Stimulated activated CD4-positive, alpha-beta T cell treated with anti-CD3 and anti-CD28 coated beads, Interleukin-1b, Interleukin-23, amount 100 ng/mL, for 24 hours (primary cell): ENCODE measurements at places on chromosomes 6 and 20.

DNA sequence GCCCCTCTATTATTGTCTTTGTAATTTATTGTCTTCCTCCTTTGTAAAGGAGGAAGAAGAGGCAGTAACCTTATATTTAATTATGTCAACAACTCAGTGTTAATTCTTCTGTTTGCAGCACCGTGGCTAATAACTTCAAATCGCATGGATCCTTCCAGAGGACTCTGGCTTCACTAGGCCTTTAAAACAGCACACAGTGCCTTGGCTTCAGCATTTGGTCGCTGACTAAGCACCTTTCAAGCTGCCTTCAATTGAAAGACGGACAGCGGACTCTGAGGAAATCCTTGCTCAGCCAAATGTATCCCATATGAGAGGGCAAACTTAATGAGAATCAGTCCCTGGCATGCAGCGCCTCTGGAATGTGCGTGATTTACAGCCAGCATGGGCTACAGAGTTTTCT is 64.2 kb downstream of the SGK1 start:
- no peak for DNase-seq

GRCh38 chr6:3546121-3546520 is 89.3 kb upstream of the SLC22A23 start:
- DNase-seq = no peak

DNA sequence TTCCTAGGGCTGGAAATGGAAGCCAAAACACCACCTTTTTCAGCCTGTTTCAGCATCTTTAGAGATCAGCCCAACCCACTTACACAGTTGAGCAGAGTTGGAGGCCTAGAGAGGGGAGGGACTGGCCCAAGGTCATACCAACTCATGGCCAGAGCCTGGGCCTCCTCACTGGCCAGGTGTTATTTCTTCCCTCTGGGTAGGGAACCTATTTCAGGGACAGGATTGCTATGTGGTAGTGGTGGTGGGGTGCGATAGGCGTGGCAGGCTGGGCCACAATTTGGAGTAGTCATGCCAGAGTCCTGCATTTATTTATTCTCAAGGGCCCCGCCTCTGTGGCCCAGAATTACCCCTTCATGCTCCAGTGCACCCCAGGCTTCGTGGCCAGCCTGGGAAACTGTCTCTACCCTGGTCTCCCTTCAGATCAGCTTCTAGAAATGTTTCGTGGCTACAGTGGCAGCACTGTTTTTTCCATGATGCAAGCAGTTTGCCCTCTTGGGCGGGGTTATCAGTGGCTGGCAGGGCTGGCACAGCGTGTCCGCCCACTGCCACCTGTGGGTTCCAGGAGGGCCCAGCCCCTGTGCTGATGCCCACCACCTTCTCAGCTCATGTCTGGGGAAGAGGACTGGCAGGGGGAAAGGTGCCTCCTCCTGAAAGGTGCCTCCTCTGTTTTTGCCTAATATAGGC is 6.2 kb downstream of the VEGFA start:
- DNase-seq = no peak

GRCh38 chr6:63504777-63505384 is 67.4 kb upstream of the LOC128125822 start:
- no peak for DNase-seq

DNA sequence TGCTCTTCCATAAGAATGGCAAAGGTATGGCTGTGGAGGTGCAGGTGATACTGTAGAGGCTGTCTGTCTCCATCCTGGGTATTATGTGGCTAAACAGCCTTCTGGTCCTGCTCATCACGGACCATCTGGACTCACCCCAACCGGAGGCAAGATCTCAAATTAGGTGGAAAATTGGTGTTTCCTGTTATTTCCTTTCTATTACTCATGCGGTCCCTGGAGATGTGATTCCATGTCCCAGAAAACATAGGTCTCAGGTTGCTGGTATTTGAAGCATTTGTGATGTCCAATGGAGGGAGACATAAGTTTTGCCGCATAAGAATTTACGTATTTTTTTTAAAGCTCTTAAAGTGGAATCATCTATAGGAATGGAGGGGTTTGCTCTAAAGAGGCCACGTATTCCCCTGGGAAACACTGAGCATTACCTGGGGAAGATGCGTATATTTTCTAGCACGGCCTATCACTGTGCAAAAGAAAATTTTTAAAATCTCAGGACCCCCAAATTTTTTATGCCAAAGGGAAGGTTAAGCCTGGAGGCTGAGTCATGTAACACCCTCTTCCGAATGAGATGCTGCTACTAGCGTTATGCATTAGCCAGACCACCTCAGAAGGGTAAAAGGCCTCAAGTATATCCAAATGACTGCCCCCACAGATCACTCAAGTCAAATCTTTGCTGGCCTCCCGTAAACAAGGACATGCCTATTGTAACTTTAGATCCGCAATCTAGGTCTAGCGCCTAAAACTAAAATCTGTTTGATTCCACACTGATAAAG is 22.4 kb upstream of the PBOV1 start:
- no peak for DNase-seq

- DNase-seq = no peak
Observed at GRCh38 chr6:126035764-126036163, 49.4 kb downstream of the TRMT11 start.

DNA sequence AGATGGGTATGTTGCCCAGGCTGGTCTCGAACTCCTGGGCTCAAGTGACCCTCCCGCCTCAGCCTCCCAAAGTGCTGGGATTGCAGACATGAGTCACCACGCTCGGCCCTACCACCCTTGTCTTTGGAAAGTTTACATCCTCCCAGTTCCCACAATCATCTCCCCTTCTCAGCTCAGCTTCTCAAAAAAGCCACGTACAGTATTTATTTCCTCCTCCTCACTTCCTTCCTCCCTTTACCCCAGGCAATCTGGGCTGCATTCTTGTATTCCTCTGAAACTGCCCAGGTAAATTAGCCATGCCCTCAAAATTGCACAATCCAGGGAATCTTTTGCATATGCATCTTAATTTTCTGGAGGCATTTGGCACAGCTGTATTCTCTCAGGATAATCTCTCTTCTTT is 7.4 kb upstream of the SLC23A2 start:
- no peak for DNase-seq

- no peak for DNase-seq
Observed at GRCh38 chr6:135286962-135287538, 105.9 kb downstream of the MYB start.

GRCh38 chr6:130965656-130966055 is 97.4 kb downstream of the EPB41L2 start:
- DNase-seq = no peak

GRCh38 chr20:37777988-37778659 is 84.3 kb downstream of the CTNNBL1 start:
- no peak for DNase-seq

- no peak for DNase-seq
Observed at GRCh38 chr6:129644567-129645015, 65.4 kb downstream of the ARHGAP18 start.

DNA sequence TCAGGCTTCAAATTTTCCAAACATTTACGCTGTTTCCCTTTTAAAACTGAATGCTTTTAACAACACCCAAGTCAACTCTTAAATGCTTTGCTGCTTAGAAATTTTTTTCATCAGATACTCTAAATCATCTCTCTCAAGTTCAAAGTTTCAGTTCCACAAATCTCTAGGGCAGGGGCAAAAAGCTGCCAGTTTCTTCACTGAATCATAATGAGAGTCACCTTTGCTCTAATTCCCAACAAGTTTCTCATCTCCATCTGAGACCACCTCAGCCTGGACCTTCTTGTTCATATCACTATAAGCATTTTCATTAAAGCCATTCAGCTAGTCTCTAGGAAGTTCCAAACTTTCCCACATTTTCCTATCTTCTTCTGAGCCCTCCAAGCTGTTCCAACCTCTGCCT is 69.1 kb downstream of the RNF217 start:
- no peak for DNase-seq

- DNase-seq = no peak
Observed at GRCh38 chr6:157080986-157081391, 242.3 kb downstream of the TMEM242 start.

DNA sequence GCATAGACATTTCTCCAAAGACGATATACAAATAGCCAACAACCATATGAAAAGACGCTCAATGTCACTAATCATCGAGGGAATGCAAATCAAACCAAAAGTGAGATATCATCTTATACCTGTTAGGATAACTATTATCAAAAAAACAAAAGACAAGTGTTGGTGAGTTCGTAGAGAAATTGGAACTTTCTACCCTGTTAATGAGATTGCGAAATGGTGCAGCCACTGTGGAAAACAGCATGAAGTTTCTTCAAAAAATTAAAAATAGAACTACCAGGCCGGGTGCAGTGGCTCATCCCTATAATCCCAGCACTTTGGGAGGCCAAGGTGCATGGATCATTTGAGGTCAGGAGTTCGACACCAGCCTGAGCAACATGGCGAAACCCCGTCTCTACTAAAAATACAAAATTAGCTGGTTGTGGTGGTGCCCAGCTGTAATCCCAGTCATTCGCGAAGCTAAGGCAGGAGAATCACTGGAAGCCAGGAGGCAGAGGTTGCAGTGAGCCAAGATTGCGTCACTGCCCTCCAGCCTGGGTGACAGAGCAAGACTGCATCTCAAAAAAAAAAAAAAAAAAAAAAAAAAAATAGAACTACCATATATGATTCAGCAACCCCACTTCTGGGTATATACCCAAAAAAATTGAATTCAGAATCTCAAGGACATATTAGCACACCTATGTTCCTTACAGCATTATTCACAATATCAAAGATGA is 170.0 kb upstream of the ZNF184 start:
- no peak for DNase-seq

- no peak for DNase-seq
Observed at GRCh38 chr6:17584241-17584803, 15.8 kb upstream of the FAM8A1 start.

DNA sequence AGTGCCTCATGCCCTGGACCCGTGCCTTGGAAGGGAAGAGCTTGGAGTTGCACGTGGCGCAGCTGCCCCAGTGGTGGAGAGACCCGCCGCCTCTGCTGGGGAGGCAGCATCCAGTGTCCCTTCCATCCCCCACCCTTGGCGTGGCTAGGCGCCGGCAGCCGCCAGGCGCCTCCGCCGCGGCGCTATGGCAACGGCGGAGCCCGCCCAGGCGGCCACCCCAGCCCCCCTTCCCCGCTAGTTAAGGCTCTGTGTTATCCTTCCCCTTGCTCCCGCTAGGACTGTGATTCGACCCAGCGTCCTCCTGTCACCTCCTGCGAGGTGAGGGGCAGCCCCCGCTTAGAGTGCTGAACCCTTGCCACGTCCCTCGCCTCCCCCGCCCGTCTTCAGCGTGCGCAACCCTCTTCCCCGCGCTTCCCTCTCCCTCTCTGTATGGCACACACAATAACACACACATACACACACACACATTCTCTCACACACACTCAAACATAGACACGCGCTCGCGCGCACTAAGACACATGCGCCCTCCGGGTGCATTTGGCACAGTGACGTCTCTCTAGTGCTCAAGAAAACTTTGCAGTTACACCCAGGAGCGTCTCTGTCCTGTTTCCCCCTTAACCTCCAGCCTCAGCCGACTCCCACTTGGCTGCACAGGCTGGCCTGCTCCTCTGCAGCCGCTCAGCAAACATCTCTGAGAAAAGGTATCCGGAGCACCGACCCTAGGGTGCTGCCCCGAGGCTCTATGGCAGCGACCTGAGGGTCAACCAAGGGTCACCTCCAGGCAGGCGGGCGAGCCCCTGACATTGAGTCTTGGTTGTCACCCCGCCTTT is 8.5 kb downstream of the GRIK2 start:
- DNase-seq = no peak

DNA sequence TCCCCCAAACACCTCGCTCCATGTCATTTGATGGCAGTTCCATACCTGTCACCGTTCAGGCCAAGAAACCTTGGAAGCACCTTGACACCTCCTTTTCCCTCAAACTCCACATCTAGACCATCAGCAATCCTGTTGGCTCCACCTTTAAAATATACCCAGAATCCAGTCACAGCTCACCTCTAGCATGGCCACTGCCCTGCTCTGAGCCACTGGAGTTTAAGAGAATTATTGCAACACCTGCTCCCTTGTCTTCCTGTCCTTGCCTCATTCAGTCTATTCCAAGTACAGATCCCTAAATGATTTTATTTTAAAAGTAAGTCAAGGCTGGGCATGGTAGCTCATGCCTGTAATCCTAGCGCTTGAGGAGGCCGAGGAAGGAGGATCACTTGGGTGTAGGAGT is 11.6 kb upstream of the TRIB3 start:
- DNase-seq = no peak

DNA sequence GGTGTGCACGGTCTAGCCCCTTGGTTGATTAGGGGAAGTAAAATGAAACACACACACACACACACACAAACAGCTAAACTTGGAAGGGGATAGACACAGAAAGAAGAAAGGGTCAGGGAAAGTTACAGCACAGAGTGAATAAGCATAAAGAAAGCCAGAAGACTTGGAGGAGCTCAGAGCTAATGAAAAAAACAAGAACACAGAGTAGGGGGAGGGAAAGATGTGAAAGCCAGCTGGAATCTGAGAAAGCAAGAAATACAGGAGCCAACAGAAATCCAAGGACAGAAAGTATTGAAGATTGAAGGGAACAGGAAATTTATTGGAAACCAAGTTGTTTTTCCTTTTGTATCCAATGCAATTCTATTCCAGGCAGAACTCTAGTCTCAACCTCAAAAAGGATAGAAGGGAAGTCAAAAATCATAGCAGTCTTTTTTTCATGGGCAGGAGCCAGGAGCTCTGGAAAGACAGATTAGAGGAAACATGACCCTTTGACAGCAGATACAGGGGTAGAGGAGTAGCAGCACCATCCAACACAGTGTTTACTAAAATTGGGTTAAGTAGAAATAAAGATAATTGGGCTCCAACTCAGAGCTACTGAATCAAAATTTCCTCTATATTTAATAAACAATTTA is 10.1 kb downstream of the HMGCLL1 start:
- DNase-seq = no peak

DNA sequence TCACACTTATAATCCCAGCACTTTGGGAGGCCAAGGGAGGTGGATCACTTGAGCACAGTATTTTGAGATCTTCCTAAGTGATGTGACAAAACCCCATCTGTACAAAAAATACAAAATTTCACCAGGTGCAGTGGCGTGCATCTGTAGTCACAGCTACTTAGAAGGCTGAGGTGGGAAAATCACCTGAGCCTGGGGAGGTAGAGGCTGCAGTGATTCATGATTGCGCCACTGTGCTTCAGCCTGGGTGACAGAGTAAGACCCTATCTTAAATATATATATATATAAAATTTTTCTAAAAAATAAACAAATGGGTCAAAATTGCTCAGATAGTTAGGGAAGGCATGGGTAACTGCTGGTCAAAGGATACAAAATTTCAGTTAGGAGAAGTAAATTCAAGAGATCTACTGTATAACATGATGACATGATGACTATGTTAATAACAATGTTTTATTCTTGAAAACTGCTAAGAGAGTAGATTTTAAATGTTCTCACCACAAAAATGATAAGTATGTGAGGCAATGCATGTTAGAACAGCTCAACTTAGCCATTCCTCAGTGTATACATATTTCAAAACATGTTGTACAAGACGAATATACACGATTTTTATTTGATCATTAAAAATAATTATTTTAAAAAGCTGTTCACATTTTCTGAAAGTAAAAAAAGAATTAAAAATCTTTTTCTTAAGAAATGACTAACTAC is 24.4 kb downstream of the TBC1D32 start:
- DNase-seq = no peak

DNA sequence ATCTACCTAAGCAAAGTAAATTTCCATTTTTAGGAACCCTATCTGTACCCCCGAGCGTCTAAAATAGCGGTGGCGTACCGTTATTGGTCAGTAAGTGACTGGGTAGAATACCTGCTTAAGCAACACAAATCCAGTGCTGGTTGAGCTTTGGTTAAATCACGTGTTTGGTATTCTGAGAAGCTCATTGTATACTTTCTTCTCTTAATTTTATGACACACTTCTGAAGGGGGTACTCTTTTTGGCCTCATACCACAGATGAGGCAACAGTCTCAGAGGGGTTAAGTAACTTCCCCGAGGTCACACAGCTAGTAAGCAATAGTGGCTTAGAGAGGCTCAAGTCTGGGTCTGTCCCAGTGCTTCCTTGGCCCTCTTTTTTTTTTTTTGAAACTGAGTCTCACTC is 151.2 kb downstream of the TFAP2C start:
- no peak for DNase-seq
